ENCODE measurements at places on chromosomes 7 and 10.

DNA sequence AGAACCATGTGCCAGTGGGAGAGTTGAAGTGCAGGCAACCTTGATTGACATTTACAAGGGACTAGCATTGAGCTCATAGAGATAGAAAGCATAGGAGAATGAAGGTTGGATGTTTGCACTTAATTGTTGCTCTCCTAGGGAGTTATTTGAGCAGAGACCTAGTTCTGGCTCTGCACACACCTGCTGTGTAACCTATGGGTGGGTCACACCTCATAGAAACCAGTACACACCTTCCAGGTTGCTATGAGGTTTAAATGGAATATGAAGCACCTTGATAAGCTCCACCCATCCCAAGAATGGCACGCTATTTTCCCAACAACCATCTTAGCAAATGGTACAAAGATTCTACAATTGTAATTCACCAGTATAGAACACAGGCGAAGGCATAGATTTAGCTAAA is 86.2 kb upstream of the AOAH start:
- DNase-seq: no peak

DNA sequence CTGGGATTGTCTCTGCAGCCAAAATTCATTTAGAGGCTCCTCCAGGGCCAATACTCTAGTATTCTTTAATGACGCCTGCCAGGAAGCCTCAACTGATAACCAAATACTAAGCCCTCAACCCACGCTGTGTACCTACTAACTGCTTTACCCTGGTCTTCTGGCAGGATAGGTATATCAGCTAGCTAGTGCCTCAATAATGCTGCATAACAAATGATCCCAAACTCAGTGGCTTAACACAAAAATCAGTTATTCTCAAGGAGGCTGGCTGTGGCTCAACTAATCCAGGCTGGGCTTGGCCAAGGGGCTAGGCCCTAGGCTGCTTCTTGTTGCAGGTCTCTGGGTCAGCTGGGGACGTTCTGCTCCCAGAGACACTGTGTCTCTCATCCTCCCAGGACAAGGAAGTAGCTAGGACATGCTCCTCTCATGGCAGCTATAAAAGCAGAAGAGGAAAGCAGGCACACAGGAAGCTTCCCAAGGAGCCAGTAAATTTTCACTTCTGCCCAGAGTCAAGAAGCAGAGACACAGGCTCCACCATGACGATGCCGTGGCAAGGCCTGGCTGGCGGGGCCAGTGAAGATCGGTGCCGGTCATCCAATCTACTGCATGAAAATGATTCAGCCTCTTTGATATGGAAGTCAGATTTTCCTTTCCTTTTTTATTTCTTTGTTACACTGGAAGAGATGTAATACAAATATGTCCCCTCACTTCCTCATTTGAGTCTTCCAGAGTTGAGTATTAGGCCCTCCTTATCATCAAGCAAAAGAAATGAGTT is 28.6 kb upstream of the COL13A1 start:
- DNase-seq: no peak

- DNase-seq: no peak
Observed at GRCh38 chr10:28331066-28331465, 28.2 kb upstream of the MPP7 start.

DNA sequence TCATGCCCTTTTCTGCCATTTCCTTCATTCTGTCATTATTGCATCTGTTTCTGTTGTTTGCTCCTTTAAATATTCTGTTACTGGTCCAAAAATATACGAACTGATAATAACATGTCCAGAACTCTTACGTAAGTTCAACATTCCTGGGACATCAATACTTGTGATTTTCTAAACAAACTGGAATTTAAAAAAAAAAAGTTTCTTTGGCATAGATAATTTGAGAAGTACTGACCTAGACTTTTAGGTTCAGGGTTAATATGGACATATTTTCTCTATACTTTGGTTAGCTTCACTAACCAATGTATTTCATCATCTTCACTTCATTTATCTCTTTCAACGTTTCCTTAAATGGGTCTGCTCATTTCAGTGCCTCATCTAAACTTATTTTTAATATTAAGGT is 147.3 kb downstream of the JMJD1C start:
- no peak for DNase-seq

GRCh38 chr10:77357185-77357584 is 280.4 kb downstream of the KCNMA1 start:
- no peak for DNase-seq

DNA sequence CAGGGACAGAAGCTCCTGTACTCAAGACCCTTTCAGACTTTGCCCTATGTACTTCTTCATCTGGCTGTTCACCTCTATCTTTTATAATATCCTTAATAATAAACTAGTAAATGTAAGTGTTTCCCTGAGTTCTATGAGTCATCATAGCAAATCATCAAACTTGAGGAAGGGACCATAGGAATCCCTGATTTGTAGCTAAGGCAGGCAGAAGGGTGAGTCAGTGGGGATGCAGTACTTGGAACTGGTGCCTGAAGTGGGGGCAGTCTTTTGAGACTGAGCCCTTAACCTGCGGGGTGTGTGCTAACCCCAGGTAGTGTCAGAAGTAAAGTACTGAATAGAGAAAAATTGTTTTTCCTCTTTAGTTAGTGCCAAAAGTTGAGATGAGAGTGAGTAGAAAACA is 6.2 kb upstream of the TMEM243 start:
- DNase-seq: no peak

DNA sequence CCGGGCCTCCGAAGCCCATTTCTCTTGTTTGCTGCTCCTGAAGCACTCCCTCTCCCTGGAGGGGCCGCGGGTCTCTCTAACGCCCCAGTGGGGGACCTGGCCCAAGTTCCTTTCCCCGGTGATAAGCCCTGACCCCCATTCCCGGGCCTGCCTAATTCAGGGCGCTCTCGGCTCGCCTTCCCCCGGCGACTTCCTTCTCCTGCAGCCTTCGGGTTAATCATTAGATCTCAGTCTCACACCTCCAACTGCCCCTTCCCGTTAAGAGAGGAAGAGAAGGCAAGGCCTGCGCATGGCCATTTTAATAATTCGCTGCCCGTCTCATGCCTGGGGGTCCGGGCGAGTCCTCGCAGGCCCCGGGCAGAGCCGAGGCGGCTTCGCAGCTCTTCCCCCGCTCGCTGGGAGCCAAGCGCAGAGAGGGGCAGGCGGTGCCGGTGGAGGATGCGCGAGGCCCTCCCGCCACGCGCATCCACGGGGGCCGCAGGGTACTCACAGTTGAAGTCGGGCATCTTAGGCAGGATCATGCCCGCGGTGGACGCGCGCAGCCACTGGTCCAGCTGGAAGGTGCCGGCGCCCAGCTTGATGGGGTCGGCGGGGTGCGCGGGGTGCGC is 1.2 kb downstream of the MNX1 start:
- no peak for DNase-seq

- DNase-seq: no peak
Observed at GRCh38 chr7:27108390-27109127, 6.1 kb upstream of the HOXA2 start.

DNA sequence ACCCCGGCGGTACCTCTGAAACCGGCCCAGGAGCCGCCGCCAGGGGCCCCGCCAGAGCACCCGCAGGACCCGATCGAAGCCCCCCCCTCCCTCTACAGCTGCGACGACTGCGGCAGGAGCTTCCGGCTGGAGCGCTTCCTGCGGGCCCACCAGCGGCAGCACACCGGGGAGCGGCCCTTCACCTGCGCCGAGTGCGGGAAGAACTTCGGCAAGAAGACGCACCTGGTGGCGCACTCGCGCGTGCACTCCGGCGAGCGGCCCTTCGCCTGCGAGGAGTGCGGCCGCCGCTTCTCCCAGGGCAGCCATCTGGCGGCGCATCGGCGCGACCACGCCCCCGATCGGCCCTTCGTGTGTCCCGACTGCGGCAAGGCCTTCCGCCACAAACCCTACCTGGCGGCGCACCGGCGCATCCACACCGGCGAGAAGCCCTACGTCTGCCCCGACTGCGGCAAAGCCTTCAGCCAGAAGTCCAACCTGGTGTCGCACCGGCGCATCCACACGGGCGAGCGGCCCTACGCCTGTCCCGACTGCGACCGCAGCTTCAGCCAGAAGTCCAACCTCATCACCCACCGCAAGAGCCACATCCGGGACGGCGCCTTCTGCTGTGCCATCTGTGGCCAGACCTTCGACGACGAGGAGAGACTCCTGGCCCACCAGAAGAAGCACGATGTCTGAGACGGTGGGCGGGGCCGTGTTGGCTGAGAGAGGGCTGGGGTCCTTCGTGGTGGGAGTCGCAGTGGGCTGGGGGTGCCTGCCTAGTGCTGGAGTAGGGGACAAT is 3.8 kb downstream of the REPIN1 start:
- no peak for DNase-seq

DNA sequence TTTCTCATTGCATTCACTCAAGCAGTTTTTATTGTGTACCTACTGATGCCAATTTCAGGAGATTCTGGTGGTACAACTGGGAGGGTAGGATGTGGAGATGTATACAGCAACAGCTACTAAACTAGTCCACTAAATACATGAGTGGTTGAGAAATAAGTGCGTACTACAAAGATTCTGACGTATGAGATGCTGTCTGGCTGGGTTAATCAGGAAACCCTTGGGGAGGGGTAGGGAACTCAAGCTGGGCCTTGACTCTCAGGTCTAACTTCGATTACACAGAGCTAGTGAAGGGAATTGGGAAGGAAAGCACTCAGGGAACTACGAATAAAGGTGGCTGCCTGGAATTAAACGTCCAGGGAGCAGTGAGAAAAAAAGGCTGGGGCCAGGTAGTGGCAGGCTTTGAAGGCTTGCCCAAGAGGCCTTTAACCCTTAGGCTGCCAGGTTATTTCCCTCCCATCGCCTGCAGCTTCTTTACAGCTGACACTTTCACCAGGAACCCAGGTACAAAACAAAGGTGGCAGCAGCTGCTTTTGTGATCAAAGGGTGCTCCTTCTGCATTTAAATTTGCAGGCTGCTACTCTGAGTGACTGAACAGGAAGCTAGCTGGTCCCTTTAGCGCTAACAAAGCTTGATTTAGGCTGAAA is 3.2 kb downstream of the MMS19 start:
- no peak for DNase-seq

- no peak for DNase-seq
Observed at GRCh38 chr7:30977896-30978564, 14.3 kb downstream of the GHRHR start.

DNA sequence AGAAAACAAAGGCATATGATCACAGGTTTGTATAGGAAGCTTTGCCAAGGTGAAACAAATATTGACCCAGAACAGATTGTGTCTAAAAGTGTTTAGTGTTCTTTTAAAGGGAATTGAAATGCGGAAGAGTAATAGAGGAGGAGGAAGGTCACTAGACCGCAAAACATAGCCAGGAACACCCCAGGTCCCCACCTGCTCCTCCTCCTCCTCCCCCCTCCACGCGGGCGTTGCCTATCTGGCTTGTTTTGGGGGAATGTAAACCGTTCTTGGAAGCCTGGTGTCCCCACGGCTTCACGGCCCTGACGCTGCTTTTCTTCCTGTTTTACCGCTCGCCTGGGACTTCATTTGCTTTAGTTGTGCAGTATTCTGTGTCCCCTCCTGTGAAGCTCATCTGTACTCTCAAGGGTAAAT is 81.0 kb upstream of the PFKP start:
- DNase-seq: no peak
